ENCODE measurements at places on chromosomes 1 and 21.

DNA sequence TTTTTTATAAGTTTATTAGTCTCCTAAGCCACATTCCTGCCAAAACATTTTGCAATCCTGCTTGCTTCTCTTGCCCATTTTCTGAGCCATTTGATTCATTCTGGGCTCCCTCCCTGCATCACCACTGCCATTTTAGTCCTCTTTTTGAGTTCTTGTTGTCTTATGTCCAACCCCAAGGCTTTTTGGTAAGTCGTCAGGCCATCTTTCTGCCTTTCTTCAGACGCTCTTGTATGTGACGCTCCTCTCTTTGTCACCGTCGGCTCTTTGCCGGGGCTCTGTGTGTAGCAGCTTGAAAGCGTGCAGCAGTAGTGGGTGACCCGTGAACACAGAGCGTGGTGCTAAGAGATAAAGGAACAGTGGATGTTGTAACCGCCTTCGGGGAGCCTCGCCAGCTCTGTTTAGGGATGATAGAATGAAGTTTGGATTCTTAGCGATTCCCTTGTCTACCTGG lies 14.6 kb downstream of the HUNK start:
- DNase-seq, result no peak

- no peak for DNase-seq
Observed at GRCh38 chr1:61081686-61082310, 563 bp upstream of the NFIA start.

GRCh38 chr1:199242147-199242546 lies 603.3 kb downstream of the PTPRC start:
- no peak for DNase-seq

- DNase-seq, result no peak
Observed at GRCh38 chr1:193677874-193678273, 491.5 kb upstream of the B3GALT2 start.

DNA sequence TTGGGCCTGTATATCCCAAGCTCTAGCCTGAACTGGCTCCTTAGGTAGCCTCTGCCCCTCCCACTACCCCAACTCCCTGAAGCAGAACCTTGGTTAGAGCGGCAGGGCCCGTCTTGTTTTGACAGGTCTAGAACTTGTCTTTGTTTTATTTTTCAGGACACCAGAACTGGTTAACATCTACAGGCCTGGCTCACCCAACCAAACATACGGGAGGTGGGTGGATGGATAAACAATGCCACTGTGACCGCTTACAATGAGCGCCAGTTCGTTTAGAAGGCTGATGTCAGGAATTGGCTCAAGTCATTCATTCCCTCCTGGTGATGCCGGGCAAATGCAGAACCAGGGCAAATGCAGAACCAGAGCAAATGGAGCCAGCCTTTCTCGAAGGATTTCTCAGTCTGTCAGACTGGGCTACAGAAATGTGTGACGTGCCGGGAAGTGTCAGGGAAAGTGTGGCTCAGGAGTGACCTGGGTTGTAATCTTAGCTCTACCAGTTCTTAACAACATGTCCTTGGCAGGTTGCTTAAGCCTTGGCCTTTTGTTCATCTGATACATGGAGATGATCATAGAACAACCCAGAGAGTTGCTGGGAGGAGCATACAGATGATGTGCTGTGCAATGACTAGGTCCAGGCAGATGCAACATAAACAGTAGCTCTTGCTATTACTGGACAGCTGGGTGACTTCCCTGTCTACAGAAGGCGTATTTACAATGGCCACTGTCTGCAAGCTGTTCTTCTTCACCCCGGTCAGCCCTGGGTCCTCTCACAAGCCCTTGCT lies 30.5 kb upstream of the BTG2 start:
- no peak for DNase-seq

GRCh38 chr1:42014823-42015222 lies 96.1 kb upstream of the HIVEP3 start:
- DNase-seq, result no peak

- no peak for DNase-seq
Observed at GRCh38 chr1:16984717-16985116, 4.3 kb upstream of the MFAP2 start.

- no peak for DNase-seq
Observed at GRCh38 chr1:95364546-95364945, 130.5 kb downstream of the RWDD3 start.

DNA sequence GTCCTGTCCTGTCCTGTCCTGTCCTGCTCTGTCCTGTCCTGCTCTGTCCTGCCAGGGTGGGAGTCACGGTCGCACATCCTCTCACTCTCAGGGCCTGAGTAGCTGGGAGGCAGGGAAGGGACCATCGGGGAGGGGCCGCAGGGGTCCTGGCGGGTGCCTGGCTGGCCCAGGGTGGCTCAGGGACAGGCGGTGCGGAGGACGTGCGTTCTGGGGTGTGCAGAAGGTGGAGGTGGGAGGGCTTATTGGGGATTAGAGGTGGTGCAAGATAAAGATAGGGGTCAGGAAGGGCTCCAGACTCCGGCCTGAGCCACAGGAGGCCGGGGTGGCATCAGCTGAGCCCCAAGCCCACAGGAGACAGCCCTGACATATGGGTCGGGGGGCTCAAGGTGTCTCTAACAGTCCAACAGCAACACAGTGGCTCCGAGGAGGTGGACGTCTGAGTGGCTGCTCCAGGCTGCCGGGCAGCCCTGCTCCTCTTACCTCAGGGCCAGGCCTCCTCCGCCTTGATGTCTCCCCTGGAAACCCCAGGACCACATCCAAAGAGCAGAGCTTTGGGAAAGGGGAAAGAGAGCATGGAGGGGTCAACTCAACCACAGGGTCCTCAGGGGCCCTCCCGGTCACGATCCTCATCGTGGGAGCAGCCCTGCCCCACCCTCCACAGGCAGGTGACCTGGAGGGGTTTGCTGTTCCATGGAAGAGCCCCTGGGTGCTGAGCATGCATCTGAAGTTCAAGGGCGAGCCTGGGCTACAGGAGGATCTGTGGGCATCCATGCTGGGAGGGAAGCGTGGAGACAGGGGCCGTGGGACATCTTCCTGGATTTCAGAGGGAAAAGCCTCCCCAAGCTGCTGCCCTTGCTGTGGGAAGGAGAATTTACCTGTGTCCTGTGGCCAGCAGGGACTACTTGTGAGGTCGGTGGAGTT lies 39.6 kb upstream of the ADARB1 start:
- no peak for DNase-seq

DNA sequence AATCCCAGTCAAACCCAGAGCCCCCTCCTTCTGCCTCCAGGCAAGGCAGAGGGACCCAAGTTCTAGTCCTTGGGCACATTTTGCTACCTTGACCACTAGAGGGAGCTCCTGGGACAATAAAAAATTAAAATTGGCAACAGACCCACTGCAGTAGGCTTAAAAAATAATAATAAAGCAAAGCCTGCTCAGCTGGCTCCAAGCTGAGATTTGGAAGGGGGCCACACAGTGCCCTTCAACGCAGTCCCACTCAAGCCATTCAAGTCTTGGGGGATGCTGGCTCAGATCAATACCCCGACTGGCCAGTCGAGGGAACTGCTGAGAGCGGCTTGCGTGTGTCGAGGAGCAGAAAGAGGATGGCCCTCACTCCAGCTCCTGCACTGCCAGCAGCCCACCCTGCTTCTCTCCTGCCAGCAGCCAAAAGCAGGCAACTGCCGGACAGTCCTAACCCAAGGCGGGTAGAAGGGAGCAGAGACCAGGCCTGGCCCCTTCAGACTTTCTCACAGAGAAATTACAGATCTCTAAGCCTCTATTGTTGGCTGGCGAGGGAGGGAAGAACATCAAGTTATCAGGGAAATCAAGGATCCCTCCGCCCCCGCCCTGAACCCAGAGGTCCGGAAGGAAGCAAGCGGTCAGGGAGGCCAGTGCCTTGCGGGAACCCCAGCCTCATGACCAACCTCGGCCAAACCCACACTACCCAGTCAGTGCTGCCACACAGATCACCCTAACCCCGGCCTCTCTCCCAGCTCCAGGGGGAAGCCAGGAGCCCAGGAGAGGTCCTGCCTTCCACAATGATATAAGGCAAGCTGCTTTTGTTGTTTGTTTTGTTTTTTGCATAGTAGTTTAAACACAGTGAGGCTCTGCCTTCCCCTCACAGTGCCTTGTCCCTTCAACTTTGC lies 4.9 kb upstream of the ALDH4A1 start:
- no peak for DNase-seq

GRCh38 chr1:178189814-178190213 lies 95.9 kb downstream of the RASAL2 start:
- DNase-seq, result peak; percentile 4

DNA sequence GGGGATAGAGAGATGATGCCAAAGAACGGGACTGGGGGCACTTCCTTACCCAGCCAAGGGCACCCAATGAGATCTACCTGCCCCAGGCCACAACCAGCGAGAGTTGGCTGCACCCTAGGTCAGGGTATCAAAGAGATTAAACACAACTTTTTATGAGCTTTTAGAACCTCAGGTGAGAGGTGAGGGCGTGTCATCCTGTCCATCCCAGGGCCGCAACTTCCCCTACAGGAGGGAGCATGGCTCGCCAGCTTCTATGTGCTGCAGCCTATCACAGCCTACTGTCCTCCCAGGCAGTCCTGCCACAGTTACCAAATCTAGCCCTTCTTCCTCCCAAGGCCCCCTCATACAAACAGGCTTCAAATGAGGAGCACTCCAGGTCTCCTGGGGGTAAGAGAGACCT lies 12.9 kb downstream of the TMEM9 start:
- DNase-seq, result no peak

GRCh38 chr1:70887936-70888335 lies 159.7 kb downstream of the PTGER3 start:
- DNase-seq, result no peak

Measured in GM12864 (cell line).